RPMI8226 (cell line): ENCODE measurements at places on chromosomes 3 and 15.

DNA sequence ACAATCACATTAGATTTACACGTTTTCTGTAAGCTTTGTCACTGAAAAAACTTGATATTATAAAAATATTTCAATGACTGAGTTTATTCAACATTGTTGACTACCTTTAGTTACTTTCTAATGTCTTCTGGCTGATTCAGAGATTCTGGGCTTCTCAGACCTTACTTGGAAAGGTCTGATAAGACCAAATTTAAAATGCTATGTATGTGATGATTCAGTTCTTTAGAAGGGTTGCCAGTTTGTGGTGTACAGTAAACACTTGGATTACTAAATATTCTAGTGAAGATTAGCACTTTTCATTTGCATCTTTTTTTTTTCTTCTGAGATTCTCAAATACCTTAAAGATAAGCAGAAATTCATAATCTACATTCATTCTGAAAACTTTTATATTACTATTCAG, 49.8 kb downstream of the SGO1 start:
- DNase-seq: no peak

DNA sequence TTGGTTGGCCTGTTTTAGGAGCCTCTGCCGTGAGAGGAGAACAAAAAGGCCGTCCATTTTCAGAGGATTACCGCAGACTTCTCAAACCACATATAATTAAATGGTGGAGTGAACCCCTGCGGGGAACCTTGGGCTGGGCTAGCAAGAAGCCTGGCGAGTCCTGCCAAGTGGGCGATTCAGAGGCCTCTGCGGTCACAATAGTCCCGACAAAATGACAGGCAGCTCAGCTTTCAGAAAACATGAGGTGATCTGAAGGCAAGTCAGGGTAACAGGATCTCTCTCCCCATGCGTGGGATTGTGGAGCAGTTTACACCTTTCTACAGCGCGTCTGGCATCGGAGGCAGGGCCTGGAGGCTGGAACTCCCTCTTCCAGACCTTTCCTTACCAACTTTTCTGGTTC, 134.8 kb downstream of the ASB7 start:
- no peak for DNase-seq

- no peak for DNase-seq
Observed at GRCh38 chr3:72309661-72310418, 524.9 kb upstream of the PROK2 start.

DNA sequence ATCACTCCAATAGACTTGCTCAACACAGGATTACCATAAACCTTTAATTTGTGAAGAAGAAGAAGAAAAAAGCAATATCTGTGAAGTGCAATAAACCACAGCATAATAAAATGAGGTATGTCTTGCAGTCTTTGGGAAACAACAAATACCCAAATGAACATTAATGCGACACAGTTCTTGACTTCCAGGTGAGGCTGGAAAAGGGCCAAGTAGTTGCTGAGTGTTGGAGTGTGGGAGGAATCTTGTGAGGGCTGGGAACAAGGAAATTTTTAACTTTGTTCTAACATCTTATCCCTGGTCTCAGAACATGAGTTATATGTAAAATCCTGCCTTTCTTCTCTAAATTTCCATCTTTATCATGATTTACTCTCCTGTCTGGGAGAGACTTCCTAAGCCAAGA, 206.5 kb downstream of the DTWD1 start:
- no peak for DNase-seq

- DNase-seq: no peak
Observed at GRCh38 chr3:64650715-64651114, 37.1 kb downstream of the ADAMTS9 start.

DNA sequence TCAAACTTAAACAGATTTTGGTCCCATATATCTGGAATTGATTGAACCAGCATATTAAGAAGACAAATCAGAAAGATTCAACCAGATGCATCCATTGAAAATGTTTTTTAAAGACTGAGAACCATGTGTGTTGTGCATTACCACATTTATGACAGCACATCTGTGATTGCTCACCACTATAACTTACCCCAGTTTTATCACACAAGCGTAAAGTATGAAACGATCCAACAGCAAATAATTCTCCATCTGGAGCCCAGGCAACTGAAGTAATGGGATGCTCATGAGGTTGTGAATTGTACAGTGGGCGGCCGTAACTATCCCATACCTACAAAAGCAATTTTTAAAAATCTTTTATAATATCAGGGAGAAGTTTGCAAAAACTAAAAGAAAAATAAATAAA, 43.2 kb downstream of the IFT80 start:
- DNase-seq: no peak

GRCh38 chr15:66588971-66589370, 23.2 kb upstream of the LCTL start:
- peak; percentile 68 for DNase-seq

GRCh38 chr3:12708584-12709192, 44.8 kb upstream of the RAF1 start:
- DNase-seq: no peak

- DNase-seq: no peak
Observed at GRCh38 chr3:175312791-175313190, 453.7 kb downstream of the NAALADL2 start.

GRCh38 chr3:58013973-58014649, 5.9 kb downstream of the FLNB start:
- DNase-seq: no peak

DNA sequence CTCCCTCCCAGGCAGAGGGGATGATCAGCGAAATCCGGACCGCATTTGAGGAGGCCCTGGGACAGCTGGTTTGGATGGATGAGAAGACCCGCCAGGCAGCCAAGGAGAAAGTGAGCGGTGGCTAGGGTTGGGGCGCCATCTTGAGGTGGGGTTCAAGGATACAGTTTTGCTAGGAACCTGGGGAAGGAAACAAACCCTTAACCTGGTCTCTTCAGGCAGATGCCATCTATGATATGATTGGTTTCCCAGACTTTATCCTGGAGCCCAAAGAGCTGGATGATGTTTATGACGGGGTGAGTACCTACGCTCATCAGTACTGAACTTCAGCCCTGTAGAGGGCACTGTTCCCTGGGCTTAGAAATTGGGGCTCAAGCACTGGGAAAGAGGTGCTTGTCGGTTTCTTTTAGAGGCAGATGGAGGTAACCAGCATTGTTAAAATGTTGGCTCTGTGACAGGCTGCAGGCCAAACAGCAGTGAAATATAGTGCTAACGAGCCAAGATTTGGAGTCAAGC, 9.6 kb upstream of the PSMD2 start:
- DNase-seq: peak; percentile 75

- DNase-seq: no peak
Observed at GRCh38 chr15:38846346-38846745, 281.7 kb upstream of the RASGRP1 start.

DNA sequence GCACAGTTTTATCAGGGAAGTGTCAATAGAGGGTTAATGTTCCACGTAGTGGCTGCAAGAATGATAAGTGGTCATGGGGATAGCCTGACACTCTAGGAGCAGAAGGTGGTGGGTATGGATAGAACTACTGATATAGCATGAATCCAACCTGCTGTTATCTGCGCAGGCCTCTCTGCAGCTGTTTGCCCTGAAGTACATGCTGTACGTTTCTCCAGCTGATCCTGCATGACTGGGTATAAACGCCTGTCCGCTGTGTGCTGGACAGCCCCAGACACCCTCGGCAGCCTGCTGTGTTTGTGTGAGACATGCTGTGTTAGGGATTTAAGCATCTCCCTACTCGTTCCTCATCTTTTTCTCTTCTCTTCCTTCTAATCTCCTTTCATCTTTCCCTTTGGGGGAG, 87.1 kb downstream of the LPP start:
- no peak for DNase-seq

DNA sequence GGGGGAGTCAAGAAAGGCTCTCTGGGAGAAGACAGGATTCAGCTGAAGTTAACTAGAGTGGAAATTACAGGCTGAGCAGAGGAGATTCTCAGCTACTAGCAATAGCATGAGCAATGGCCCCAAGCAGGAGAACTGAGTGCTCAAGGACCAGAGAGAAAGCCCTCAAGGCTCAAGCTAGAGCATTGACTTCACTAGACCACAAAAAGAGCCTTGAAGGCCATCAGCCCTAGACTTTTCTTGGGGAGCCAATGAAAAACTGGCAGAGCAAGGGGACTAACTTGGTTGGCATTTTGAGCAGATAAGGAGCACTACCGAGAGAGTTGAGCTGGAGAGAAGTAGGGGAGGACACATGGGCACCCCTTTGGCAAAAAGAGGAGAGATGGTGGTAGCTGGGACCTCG, 277.6 kb downstream of the FEZF2 start:
- DNase-seq: no peak

- DNase-seq: no peak
Observed at GRCh38 chr15:27481768-27482167, 510.8 kb downstream of the GABRG3 start.

GRCh38 chr15:50110285-50110684, 8.7 kb downstream of the ATP8B4 start:
- no peak for DNase-seq

DNA sequence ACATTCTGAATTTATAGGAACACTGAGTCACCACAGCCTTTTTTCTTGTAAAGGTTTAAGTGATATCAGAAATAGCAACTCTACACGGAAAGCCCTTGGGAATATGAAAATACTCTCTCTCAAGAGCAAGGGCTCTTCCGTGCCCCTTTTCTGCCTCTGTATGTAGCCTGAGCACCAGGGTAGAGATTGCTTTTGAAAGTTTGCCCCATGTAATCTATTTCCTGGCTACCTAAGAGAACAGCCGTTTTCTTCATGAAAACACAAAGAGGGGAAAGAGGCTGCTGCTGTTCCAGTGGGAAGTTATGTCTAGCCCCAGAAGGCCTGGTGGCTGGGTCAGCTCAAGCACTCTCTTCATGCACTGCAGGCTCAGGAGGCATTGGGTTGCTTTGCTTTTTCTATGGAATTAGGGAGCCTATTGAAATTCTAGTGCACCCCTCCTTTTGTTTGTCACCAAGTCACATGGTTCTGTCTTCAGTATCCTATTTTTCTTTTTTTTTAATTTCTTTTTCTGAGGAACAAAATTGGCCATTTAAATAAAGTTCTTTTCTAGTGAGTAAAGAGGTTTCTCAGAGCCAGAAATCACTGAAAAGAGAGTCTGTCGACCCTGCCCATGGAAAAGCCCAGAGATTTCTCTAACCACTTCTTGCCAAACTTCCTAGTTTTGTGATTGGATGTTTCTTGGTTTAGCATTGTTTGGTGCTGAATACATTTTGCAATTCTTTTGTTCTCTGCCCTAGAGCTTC, 39.5 kb downstream of the TIGIT start:
- DNase-seq: no peak

GRCh38 chr15:89057506-89058133, 30.6 kb upstream of the ABHD2 start:
- peak; percentile 82 for DNase-seq

DNA sequence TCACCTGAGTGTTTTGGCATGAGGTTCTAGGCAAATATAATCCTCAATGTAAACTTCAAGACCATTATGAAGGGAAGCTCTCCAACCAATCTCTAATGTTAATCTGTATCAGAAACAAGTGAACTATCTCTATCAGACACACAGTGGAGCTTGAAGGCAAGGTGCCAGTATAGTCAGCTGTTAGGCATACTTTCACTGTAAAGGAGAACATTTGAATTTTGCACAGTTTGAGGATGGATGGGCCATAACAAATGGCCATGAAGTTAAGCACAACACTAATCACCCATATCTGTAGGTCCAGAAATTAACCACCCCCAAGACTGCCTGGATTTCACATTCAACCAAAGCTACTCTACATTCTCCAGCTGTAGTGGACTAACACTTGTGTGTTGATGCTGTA, 69.1 kb upstream of the LMOD3 start:
- DNase-seq: no peak
